Activated CD4-positive, alpha-beta memory T cell treated with anti-CD3 and anti-CD28 coated beads for 36 hours (primary cell): ENCODE measurements at places on chromosomes 3 and 15. TPM values are rescaled to one million over a fixed set of nuclear protein-coding genes. Genes with fewer than 3 reads are reported as not detected.

- no peak for DNase-seq
These were observed 556.1 kb upstream of the MDFIC2 start for GRCh38 chr3:70868561-70868960.

- no peak for DNase-seq
These were observed 60.1 kb upstream of the ACTC1 start for GRCh38 chr15:34855413-34855812.

- no peak for DNase-seq
These were observed 76.6 kb upstream of the SOX2 start for GRCh38 chr3:181635141-181635540.

DNA sequence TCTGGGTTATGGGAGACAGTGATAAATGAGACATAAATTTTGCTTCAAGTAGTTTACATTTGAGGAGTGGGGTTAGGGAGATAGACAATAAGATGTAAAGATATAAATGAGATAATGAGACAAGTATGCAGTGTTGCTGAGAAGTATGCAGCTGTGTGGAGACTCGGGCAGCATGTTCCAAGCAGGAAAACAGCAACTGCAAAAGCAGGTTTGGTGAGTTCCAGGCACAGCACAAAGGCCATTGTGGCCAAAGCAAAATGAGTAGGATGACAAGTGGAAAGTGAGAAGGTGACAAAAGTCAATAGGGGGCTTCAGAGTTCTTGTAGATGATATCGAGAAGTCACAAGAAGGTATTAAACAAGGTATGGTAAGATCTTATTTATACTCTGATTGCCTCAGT is 259.1 kb upstream of the PEX5L start:
- no peak for DNase-seq

GRCh38 chr15:32872621-32873283 is 154.9 kb downstream of the GREM1 start:
- DNase-seq = no peak

- DNase-seq = no peak
These were observed 29.9 kb upstream of the GNB5 start for GRCh38 chr15:52220937-52221660.

- no peak for DNase-seq
These were observed 618.0 kb downstream of the CADM2 start for GRCh38 chr3:85576697-85577200.

DNA sequence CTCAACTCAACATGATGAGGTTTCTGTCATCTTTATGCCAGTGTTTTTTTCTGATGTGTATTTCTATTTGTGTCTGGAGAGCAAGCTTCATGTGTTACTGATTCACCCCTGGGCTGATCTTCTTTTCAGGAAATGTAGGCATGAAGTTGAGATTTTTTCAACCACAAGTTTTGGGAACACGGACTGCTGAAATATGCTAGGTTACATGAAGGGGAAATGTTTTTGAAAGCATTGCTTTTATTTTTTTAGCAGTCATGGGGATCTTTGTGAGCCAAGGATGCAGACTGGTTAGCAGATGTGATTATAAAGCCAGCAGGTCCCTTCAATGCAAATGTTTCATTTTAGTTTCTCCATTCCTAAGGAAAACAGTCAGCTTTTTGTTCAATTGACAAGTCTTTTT is 219.3 kb upstream of the COL8A1 start:
- no peak for DNase-seq

GRCh38 chr3:53320697-53321096 is 26.6 kb downstream of the DCP1A start:
- DNase-seq = no peak

GRCh38 chr3:57962448-57962834 is 45.8 kb upstream of the FLNB start:
- no peak for DNase-seq

GRCh38 chr15:78992416-78993256 is 47.8 kb upstream of the CTSH start:
- DNase-seq = no peak

GRCh38 chr3:46700772-46701171 is 420 bp upstream of the TMIE start:
- no peak for DNase-seq

DNA sequence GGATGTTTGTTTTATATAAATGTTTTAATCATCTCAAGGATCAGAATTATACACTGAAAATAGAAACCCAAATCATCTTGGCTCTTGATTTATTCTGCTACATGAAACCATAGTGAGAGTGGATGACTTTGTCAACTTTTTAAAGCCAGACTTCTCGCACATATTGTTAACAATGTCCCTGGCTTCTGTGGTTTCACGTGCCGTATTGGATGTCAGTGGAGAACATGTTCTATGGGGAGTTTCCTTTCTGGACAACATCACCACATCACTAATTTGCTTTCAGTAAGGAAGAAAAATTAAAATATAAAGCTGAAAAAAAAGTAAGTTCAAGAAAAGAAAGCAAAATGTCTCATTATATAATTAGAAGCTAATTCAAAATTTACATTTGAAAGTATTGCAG is 297.1 kb upstream of the MME start:
- no peak for DNase-seq

- no peak for DNase-seq
These were observed 76.8 kb downstream of the TNIK start for GRCh38 chr3:171383206-171384018.

The DOCK3 gene
- total RNA-seq = 2.7 TPM

The UQCRC1 gene
- total RNA-seq = 251 TPM

The GUCA1C gene
- not detected for total RNA-seq

The GPR87 gene
- 1.1 TPM for total RNA-seq

The SOX2 gene
- not detected for total RNA-seq

The MYO1E gene
- total RNA-seq = 5.8 TPM

The SERINC4 gene
- total RNA-seq = 0.15 TPM

The SI gene
- total RNA-seq = not detected
